ENCODE measurements at places on chromosomes 1 and 21.

- no peak for DNase-seq
Measured at GRCh38 chr1:91221017-91221416, 183.6 kb downstream of the HFM1 start.

GRCh38 chr1:58883037-58883887 is 99.4 kb upstream of the JUN start:
- peak; percentile 89 for DNase-seq

DNA sequence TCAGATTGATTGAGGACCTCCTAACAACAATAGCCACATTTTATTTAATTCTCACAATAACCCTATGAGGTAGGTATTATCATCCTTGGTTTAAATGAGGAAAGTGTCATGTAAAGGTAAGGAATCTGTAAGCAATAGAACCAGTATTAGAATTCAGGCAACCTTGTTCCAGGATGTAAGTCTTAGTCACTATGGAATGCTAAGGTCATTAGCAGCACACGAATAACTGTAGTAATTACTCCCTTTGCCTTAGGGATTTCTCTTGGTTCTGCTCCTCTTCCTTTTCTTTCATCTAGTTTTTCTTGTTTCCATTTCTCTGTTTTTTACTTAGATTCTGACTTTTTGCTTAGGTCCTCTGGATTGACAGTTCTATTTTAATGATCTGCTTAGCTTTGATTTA is 23.1 kb upstream of the ATP6V1G3 start:
- DNase-seq, result no peak

- no peak for DNase-seq
Measured at GRCh38 chr1:10253755-10254154, 43.4 kb downstream of the KIF1B start.

DNA sequence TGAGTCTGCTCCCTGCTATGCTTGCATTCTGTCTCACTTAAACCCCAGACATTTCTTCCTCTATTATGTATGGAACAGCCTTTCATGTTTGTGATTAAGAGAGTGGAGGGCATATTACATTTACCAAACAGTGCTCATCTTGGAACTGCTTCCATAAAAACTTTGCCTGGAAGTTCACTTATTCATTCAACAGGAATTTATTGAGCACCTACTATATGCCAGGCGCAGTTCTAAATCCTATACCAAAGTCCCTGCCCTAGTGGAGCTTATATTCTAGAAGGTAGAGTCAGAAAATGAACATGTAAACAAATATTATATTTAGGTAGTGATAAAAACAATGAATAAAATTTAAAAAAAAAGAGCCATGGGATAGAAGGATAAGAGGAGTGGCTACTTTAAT is 49.8 kb downstream of the KANK4 start:
- DNase-seq, result no peak

DNA sequence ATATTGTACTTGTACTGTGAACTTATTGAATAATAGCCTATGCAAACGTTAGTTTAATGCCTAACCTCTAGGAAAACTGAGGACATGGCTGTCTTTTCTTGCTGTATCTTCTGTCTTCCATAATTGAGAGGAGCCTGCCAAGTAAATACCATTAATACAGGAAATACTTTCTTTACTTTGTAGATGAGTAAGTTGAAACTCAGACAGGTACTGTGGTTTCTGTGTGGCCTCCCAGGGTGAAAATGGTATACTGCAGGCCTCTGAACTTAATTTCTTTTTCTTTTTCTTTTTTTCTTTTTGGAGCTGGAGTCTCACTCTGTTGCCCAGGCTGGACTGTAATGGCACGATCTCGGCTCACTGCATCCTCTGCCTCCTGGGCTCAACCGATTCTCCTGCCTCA is 208.8 kb upstream of the ADGRL4 start:
- no peak for DNase-seq

DNA sequence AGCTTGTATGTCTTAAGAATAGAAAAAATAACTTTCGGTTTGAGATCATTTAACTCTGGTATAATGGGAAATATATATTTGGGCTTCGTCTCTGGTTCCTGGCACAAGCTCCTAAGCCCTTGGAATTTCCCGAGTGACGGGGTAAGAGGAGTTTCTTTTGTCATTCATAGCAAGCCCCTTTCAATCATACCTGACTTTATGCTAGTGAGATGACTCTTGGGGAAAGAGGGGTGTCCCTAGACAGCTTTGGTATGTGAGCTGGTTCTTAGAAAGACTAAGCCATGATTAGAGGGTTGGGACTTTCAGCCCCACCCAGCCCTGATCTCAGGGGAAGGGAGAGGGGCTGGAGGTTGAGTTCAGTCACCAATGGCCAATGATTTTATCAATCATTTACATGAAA is 13.9 kb upstream of the MTARC1 start:
- no peak for DNase-seq

- DNase-seq, result no peak
Measured at GRCh38 chr1:185342672-185343259, 25.7 kb upstream of the IVNS1ABP start.
